ENCODE measurements at places on chromosomes 2 and 18.

DNA sequence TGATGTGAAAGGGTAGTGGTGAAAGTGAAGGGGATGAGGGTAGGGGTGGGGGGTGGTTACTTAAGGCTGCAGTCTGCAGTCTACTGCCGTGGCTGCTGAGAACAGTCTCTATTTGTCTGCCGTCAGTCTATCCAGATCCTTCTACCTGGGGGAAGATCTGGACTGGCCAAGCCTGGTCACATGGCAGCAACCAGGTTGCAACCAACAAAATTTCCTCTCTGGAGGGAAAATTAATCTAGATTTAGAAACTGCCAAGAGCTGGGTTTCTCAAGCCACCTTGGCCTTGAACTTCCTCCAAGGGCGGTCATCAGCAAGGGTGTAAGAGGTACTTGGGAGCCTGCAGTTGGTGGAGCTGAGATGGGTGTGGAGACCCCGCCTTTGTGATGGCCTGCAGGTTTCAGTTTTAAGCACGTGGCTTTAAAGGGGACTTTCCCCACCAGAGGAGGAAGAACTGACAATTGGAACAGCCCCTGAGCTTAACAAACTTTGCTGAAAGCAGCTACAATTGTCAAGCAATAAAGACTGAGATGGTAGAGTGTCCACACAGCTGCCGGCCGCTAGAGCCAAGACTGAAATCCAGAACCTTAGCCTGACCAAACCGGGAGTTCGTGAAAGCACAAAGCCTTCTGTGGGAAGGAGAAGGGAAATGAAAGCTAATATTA, 31.4 kb upstream of the KCMF1 start:
- no peak for DNase-seq

DNA sequence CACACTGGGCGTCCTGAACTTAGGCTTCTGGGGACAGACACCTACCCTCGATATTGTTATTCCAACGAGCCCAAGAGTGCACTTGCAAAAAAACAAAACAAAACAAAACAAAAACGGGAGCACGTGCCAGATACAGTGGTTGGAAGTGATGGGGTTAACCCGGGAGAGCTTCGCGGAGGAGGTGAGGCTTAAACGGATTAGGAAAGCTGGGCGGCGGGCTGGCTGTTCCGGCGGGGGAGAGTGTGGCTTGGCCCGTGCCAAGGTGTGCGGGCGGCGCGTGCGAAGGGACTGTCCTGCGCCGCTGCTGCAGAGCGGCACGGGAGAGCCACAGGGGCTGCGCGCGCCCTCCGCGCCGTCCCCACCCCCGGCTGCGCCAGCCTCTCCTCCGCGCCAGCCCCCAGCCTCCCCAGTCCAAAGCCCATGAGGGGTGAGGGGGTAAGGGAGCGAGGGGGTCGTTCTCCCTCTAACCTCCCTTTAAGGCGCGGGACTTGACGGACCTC, 1.5 kb upstream of the SLC30A3 start:
- no peak for DNase-seq

DNA sequence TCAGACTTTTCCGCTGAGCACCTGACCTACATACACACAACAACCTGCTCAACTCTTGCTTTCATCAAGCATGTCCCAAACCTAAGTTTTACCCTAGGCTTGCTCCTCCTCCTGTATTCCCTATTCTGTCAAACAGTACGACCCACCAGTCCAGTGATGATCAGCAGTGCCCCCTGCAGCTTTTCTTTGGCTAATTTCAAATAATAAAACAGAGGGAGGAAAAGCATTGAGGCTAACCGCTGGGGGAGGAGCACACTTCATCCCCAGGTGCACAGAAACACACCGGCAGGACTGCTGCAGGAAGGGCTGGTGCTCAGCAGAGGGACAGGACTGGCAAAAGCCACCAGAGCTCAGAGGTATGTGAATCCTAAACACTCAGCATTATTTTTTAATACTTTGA, 21.2 kb downstream of the E2F6 start:
- no peak for DNase-seq

DNA sequence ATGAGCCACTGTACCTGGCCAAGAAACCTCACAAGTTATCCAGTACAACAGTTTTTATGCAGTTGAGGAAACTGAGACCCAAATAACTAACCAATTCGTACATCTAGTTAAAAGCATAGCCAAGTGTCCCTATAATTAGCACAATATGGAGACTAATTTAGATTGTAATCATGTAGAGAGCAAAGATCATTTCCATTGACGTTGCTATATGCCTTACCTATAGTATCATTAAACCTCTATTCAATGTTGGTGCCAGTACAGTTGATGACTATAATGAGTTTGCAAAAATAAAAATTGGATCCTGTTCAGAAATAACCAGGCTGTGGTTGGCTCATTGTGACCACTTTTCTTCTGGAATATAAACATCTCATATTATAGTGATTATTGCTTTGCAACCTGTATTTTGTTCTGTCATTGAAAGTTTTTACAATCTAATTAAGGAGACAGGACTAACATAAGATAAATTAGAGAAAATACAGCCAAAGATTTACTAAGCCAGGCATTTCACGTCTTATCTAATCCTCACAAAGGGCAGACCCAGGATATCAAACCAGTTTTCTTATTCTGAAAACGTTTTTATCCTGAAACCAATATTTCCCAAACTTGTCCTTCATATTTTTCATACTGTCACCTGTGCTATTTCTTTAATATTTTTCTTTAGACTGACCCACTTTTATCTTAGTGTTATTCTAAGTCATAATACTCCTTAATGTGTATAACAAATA, 130.0 kb upstream of the STON1 start:
- DNase-seq: no peak

- DNase-seq: no peak
Measured at GRCh38 chr2:142867136-142867535, 10.3 kb upstream of the KYNU start.

- DNase-seq: no peak
Measured at GRCh38 chr2:233082222-233082930, 22.2 kb downstream of the INPP5D start.

- no peak for DNase-seq
Measured at GRCh38 chr2:102318437-102318836, 7.1 kb downstream of the IL1RL1 start.

DNA sequence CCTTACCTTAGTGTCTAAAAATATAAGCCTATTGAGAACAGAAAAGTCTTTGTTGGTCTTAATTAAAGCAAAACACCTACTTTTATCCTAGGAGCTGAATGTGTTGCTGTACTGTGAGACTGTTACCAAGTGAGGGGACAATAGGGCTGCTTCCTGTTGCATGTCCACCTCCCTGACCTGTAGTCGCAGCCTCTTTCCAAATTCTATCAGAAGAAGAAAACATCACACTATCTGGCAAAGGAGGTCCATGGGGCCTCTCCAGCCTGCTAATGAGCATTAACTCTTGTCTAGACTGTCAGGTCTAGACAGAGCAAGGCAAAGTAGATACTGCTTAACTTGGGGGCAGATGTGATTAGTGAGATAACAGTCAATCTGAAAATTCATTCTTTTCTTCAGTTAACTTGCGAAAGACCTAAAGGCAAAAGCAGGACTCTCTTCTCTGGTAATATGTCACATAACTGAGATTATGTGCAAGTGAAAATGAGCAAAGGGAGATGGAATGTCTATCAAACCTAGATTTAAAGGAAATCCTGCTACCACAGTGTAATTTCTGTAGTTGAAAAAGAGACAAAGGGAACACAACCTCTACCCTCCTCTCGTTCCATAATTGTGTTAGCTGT, 66.9 kb downstream of the CDH20 start:
- DNase-seq: no peak
